ENCODE measurements at places on chromosomes 1 and 21.

DNA sequence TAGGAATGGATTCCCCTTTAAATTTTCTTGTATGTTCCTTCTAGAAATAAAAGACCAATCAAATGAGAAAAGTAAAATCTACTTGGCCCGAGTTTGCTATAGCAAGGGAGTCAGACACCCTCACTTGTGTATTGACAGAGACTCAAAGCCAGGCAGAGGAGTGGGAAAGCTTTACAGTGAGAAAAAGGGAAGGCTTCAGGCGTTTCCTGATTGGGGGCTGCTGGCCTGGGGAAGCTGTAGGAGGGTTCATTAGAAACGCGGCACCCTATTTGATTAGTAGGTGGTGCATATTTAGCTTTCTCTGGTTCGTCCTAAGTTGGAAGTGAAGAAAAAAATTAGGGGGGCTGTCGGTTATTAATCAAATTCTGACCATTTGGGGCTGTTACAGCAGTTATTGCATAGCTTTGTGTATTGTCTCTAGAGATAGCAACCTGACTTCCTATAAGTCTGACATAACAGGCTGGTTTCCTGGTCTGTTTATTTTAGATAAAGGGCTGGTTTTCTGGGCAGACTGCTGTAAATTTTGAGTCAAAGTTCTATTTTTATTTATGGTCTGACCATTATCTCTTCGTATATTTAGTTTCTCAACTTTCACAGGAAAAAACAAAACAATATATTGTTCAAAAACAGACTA lies 10.0 kb downstream of the SLC25A24 start:
- DNase-seq, result no peak

DNA sequence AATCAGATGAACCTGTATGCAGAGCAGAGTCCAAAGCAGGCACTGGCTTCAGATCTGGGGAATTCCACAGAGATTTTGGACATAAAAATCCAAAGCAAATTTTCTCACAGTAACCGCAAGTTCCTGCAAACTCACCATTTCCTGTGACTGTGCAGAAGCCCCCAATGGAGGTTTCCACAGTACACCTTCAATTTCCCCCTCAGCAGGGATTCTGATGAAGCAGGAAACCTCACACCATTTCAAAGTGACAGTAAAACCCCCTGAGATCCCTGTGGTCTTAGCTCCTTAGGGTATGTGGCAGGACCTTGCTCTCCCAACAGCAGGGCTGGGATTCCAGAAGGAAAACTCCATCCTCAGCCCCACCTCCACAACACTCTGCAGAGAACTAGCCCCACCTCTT lies 6.0 kb upstream of the TGFBR3 start:
- DNase-seq, result no peak

GRCh38 chr1:8782955-8783354 lies 34.5 kb downstream of the RERE start:
- DNase-seq, result no peak

- peak; percentile 32 for DNase-seq
These were observed 36.3 kb upstream of the RCC2 start for GRCh38 chr1:17475752-17476151.

GRCh38 chr1:178768423-178768822 lies 43.4 kb downstream of the RALGPS2 start:
- DNase-seq, result peak; percentile 14

DNA sequence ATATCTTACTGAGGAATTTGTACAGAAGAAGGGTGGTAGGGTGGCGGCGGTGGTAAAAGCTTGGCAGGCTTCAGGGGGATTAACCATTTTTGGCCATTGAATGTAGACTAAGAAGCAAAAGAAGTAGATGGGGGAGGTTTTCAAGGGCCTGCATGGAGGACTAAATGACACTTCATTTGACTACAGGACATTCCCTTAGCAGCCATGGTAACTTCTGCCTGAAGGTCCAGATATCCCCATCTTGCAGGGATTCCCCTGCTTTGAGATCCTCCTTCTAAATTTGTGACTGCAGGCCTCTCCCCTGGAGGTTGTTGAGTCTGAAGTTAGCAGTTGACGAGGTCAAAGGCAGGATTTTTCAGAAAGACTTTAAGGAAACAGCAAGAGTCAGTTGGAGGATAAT lies 4.8 kb downstream of the VASH2 start:
- no peak for DNase-seq

- DNase-seq, result peak; percentile 79
These were observed 44.7 kb upstream of the A3GALT2 start for GRCh38 chr1:33365560-33365997.

GRCh38 chr1:16116625-16117024 lies 39.2 kb downstream of the EPHA2 start:
- no peak for DNase-seq

DNA sequence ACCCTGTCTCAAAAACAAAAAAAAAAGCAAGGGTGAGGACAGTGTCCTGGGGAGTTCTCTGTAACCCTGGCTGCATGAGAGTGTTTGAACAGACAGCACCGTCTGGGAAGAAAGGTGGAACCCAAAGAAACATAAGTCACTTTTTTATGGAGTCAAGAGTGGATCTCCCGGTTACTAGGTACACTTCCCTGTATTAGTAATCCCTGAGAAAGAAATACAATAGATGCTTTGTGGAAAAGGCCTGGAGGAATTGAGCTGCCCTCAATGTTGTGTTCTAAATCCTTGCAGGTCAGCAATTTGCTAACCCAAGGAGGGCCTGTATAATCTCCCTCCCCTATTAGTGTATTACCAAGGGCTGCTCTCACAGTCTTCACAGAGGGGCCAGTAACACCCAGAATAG lies 16.6 kb downstream of the DEGS1 start:
- DNase-seq, result no peak

DNA sequence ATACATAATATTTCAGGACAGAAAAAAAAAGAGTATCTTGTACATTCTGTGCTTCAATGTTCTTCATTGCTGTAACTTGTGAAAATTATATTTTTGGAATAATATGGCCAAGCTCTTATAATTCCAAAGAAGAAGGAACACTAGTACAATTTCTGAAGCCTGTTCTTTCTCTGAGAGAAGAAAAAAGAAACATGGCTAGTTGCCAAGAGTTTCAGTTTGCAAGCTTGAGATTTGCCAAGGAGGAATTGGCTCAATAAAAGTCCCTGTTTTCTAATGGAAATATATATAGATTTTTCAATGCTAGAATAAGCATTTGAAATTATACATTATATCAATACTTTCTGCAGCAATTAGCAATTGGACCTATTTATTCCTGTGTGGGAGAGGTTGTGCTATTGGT lies 285.2 kb upstream of the NEGR1 start:
- DNase-seq, result no peak

DNA sequence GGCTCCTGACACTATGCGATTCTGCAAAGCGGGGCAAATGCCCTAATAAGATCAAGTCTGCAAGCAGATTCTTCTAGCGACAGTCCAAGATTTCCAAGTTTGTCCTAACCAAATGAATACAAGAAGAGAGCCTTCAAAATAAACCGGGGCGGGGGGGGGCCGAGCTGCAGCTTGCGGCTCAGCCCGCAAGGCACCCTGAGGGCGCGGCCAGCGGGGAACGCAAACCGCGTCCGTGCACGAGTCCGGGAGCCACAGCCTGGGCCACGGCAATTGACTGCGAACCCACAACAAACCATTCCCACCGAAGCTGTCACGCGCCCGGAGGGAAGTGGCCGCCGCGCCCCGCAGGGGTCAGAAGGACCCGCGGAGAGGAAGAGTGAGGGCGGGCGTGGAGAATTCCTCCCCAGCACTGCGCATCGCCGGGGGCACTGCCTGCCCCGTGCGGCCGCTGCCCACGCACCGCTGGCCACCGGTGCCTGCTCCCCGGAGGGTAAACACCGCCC lies 687 bp downstream of the TGFBR3 start:
- DNase-seq, result no peak

DNA sequence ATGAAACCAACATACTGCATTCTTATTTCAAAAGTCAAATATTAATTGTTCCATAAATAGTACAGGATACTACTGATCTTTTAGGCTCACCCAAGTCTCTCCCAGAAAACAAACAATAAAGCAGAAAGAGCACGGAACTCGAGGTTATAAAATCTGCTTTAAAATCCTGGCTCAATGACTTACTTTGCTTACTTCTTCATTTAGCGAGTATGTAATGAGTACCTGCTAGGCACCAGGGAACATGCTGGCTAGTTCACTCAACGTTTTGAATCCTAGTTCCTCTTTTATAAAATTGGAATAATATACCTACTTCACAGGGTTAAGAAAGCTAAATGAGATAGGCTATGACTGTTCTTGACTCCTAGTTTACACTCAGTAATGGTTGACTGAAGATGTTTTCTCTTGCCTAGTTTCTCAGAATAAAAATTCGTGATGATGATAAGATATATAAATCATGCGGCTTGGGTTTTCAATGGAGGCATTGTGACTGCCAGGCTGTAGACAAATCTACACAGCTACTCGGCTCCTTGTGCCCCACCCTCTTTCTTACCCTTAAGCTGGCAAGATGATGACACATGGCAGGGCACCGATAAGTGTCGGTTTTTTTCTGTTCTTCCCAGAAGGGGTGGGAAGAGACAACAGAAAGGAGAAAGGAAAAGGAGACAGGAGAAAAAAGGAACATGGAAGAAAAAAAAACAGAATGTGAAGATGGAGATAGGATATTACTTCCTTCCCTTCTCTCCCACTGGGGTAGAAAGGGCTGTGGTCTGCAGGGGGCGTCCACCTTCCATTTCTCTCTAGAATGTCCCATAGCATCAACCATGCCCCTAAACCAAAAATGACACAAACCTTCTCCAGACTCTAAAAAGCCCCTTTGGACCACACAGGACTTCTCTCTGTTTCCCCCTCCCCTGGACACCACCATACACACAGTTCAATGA lies 507.1 kb downstream of the SMYD3 start:
- no peak for DNase-seq

- peak; percentile 62 for DNase-seq
These were observed 19.9 kb downstream of the ACOT11 start for GRCh38 chr1:54567961-54568360.

DNA sequence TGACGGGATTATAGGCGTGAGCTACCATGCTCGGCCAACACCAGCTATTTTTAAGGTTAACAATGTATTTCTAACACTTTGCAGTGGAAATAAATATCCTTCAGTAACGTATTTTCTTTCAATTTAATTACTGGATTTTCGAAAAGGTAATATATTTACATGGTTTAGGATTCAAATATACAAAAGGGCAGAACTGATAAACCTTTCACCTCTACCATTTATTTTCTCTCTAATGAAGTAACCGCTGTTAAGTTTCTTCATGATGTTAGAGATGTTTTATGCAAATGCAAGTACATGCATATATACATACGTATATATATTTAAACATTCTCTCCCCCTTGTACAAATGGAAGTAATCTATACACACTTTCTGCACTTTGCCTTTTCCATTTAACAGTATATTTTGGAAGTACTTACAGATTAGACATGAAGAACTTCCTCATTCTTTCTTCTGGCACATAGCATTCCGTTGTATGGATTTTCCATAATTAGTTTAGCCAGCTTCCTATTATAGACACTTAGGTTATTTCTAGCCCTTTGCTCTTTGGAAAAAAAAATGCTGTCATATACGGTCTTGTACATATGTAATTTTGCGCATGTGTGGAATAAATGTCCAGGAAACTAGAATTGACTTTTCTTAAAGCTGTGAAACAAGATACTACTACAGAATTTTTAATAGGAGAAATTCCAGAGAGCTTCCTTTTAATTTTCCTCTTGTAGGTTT lies 14.9 kb upstream of the HJV start:
- no peak for DNase-seq

GRCh38 chr1:110281363-110282290 lies 57.5 kb upstream of the RBM15 start:
- no peak for DNase-seq

DNA sequence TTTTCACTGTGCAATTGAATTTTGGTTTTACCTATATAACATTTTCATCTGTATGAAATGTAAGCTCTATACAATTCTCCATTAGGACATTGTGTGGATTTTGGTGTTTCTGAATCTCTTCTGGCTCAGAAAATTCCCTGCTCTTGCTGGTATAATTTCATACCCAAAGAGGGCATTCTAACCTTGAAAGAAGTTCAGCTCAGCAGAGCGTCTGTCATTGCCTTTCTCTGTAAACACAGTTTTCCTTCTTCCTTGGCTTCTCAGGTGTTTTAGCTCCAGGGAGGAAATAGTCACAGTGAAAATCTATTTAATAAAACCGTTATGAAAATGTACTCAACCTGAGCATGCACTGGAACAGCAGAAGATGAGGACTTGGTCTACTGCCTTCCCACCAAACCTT lies 16.0 kb downstream of the DISC1 start:
- DNase-seq, result no peak

- no peak for DNase-seq
These were observed 371.2 kb downstream of the NPHP4 start for GRCh38 chr1:5620997-5621396.

DNA sequence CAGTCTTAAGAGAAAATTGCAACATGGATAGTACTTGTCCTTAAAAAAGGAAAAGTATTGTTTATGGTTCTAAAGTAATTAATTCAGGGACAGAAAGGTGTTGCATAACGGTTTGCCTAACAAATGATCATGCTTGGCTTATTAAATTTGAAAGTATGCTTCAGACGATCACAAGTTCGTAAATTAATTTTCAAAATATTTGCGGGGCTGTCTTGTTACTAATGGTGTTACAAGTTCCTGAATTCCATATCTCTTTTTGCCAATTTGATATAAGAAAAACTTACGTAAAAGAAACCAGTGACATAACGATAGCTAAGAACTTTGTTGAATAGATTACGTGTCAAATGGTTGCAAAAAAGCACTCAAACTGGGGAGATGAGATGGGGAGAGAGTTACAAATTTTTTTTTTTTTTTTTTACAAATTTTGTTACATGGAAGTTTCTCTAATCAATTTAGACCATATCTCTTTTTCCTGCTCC lies 1.3 kb downstream of the AGO3 start:
- DNase-seq, result no peak

DNA sequence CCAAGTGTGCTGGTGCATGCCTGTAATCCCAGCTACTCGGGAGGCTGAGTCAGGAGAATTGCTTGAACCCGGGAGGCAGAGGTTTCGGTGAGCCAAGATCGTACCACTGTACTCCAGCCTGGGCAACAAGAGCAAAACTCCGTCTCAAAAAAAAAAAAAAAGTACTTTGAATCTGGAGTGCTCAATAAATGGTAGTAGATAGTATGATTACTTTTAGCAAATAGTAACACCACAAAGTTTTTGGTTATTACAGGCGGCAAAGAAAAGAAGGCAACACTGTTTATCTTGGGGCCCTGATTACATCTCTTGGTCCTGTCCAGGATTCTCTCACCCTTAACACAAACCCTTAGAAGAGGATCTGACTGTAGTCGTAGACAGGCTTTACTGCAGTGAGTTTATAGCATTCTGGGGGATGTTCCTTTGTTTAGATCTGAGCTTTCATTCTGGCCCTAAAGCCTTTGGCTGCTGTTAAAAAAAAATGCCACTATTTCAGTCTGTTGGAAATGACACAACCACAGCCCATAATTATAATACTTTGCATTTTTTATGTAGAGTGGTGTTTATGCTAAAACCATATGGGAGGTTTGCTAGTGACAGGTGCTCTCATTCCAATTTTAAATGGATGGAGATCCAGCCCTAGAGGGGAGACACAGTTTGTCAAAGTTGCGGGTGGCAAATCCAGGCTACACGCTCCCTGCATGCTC lies 79.7 kb upstream of the SLC2A1 start:
- DNase-seq, result no peak
